Non-pigmented ciliary epithelial cell (primary cell): ENCODE measurements at places on chromosomes 13 and 19.

- no peak for DNase-seq
Observed at GRCh38 chr19:1249298-1249989, 1.1 kb downstream of the MIDN start.

GRCh38 chr13:106343836-106344235 is 191.6 kb downstream of the EFNB2 start:
- DNase-seq: no peak

- DNase-seq: no peak
Observed at GRCh38 chr13:24624801-24625231, 55.4 kb upstream of the ATP12A start.

DNA sequence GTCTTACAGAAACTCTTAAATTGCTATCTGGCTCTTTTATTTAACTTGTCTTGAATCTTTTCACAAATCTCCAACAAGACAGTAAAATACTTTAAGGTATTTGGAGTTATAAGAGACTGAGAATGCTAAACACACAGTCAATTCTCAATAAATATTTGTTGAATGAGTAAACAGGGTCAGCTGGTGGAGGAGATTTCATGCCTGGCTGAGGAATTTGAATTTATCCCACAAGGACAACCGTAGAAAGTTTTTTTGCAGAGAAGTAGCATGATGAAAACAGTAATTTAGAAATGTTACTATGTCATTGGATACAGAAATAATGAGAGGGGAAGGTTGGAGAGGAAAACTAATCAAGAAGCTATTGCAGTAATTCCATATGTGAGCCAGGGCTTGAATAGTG is 1223.7 kb downstream of the PCDH17 start:
- peak; percentile 14 for DNase-seq

GRCh38 chr13:77299587-77299986 is 27.3 kb downstream of the MYCBP2 start:
- no peak for DNase-seq

DNA sequence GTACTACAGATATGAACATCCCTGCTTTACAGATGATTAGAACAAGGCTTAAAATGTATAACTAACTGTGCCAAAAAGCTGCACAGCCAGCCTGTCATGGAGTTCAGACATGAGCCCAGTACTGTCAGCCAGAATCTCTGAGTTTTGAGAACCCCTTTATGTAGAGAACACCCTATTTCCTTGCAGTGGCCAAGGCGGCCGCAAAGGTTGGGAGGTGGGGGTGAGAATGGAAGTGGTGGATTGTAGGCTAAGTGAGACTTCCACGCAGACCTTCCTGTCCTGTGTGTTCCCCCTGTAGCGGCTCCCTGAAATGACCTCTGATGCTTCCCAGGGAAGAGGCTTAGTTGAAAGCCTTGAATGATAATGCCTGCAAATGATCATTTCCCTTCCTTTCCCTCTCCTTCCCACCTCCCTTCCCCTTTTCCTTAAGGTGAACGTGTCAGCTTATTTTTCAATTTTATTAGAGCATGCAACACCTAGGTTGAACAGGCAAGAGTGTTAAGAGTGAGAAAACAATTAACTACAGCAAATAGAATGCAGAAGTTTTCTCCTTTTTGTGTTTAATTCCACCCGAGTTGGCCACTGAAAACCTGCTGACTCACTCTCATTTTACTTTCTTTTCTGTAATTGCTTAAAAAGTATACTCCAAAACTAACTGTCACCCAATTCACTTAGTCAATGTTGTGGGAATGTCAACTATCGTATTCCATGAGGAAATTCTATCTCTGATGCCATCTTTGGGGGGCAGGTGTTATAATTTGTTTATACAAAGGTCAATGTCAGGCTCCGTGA is 167.0 kb upstream of the EDNRB start:
- no peak for DNase-seq

- peak; percentile 52 for DNase-seq
Observed at GRCh38 chr13:63190742-63191141, 1775.1 kb upstream of the PCDH20 start.
